IMR-90 (cell line): ENCODE measurements at places on chromosomes 7 and 10. TPM values are rescaled to one million over a fixed set of nuclear protein-coding genes. Genes with fewer than 3 reads are reported as not detected.
A peak's percentile ranks its signal among the peaks of the same experiment; 100 is the strongest.

GRCh38 chr10:61554925-61555324 lies 101.7 kb upstream of the TMEM26 start:
- no peak for DNase-seq

DNA sequence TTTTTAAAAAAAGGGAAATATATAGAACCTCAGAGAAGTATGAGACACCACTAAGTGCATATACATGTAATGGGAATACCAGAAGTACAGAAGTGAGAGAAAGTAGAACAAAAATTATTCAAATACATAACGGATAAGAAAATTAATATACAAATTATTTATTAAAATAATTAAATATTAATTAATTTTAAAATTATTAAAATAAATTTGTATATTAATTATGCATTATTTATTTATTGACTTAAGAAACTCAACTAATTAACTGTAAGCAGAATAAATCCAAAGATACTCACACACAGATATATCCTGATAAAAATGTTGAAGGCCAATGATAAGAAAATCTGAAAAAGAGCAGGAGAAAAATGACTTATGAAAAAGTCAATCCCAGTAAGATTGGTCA lies 1333.5 kb upstream of the CELF2 start:
- no peak for DNase-seq

- no peak for DNase-seq
Observed at GRCh38 chr10:123562387-123562786, 103.8 kb upstream of the GPR26 start.

- no peak for DNase-seq
Observed at GRCh38 chr10:11516431-11516746, 95.1 kb downstream of the USP6NL start.

GRCh38 chr10:111093741-111094380 lies 17.0 kb downstream of the ADRA2A start:
- peak; percentile 43 for DNase-seq

DNA sequence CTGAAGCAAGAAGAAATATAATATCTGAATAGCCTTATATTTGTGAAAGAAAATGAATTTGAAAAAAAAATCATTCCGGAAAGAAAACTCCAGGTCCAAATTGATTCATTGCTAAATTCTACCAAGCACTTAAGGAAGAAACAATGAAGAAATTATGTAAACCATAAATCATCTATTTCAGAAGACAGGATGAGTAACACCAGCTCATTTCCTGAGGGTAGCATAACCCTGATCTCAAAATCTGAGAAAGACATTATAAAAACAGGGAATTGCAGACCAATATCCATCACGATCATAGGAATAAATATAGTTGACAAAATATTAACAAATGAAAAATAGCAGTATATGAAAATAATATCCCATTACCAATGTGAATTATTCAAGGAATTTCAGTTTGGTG lies 70.1 kb upstream of the RAB18 start:
- no peak for DNase-seq

GRCh38 chr7:123916240-123916724 lies 8.8 kb upstream of the SPAM1 start:
- DNase-seq: peak; percentile 0

DNA sequence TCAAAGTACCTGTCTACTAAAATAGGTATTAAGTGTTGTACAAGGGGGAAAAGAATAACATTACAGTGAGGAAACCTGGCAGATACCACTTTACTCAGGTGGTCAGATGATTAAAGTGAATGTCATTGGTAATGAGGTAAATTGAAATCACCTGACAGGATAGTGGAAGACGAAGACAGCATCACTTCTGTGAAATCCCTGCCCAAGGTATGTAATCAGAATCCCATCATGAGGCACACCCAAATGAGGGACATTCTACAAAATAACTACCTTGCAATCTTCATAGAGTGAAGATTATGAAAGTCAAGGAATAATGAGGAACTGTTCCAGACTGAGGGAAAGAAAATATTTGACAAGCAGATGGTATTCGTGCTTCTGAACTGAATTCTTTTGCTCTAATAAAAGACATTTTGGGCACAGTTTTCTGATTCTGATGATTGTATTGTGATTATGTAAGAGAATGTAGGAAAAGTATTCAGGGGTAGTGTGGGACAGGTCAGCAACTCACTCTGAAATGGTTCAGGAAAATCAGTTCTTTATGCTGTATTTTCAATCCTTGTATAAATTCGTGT lies 33.3 kb upstream of the ARMS2 start:
- DNase-seq: no peak

DNA sequence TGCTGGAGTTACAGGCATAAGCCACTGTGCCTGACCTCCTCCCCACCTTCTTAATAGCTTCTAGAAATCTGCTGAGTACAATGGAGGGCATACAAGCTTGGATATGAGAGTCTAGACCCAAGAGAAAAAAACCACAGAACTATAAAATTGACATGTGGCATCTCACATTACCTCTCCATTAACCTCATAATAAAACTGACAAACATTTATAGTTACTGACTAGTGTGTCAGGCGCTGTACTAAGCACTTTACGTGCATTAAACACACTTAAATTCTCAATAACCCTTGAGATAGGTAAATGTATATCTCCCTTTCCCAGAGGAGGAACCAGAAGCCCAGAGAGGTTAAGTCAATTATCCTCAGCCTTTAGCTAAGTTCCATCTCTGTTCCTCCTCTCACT lies 300.5 kb upstream of the MYO3A start:
- DNase-seq: no peak

- peak; percentile 91 for DNase-seq
Observed at GRCh38 chr7:108094933-108095710, 35.0 kb downstream of the LAMB4 start.

DNA sequence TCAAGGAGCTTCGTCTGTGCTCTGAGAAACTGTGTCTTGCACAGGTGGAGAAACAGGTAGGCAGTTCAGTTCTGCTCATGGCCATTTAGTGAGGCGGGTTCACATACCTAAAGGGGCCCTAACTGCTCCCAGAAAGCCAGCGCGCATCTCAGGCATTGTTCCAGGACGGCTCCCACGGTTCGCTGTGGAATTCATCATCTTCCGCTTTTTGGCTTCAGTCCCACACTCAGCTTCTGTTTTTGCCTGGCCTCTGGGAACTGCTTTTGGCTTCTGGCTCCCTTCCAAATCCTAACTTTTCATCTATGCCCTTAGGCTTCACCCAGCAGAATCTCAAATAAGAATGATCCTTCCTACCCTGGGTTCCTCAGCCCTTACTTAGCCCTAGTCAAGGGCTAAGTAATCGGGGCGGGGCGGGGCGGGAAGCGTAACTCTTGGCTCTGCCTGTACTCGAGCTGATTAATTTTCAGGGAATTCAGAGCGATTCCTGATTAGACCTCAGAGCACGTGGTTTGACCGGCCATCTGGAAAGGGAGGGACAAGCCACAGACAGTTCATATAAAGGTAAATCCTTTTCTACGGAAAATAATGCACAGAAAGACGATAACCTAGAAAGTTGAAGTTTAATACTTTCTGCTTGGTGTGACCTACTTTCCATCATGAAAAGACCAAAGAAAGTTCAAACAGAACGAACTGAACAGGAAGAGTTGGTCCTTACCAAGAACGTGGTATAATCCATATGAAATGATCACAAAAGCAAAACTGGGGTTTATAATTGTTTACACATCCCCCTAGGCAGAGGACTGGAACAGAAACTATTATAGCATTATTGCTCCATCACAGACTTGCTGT lies 105.7 kb downstream of the ST8SIA6 start:
- peak; percentile 79 for DNase-seq

- peak; percentile 40 for DNase-seq
Observed at GRCh38 chr10:112963835-112964234, 13.8 kb downstream of the TCF7L2 start.

DNA sequence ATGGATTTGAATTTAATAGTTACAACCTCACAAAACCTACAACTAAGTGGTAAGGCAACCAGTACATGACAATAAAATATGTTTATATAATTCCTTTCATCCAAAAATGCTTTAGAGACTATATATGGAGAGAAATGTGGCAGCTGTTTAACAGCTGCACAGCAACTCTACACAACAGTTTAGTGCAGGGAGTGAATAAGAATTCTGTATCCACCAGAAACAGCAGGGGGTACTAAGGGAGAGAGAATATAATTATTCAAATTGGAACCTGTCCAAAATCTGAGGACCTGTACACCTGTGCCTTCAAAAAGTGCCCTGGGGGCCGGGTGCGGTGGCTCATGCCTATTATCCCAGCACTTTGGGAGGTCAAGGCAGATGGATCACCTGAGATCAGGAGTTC lies 49.6 kb downstream of the POLL start:
- DNase-seq: no peak

CFTR gene
- total RNA-seq: under 0.01 and 0.18 TPM in 2 replicates

SORCS3 gene
- not detected in 2 replicates for total RNA-seq

EIF5AL1 gene
- total RNA-seq: 1.1 and 1.7 TPM in 2 replicates

CUL1 gene
- 46.2 and 61.4 TPM in 2 replicates for total RNA-seq

SPDYE17 gene
- total RNA-seq: not detected in 2 replicates

ADAMTS14 gene
- under 0.01 TPM in 2 replicates for total RNA-seq

LRRD1 gene
- under 0.01 TPM in 2 replicates for total RNA-seq

GPR85 gene
- 5.0 and 5.4 TPM in 2 replicates for total RNA-seq
